T-helper 2 cell treated with Interferon-gamma antibody and Interleukin-4, amounts not matched to agents 5 μg/mL and 100 μg/mL, for 36 hours (primary cell): ENCODE measurements at places on chromosomes 3 and 15.

GRCh38 chr15:34790121-34790520 lies 5.2 kb downstream of the ACTC1 start:
- DNase-seq, result no peak

DNA sequence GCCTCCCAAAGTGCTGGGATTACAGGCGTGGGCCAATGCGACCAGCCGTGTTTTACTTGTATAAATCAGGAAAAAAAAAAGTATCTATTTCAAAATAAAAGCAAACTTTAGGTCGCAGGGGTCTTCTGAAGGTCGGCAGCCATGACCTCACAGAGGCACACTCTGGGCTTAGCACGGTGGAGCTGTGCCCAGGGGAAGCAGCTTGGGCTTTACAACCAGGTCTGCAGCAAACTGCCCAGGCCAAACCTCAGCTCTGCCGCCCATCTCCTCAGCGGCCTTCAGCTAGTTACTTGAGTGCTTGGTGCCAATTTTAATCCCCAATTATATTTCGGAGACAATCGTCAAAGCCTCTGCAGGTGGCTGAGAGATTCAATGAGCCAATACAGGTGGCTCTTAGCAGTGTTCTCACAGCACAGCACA lies 30.1 kb downstream of the ZDHHC19 start:
- DNase-seq, result no peak

GRCh38 chr15:63672369-63672768 lies 75.2 kb downstream of the FBXL22 start:
- DNase-seq, result peak; percentile 14

DNA sequence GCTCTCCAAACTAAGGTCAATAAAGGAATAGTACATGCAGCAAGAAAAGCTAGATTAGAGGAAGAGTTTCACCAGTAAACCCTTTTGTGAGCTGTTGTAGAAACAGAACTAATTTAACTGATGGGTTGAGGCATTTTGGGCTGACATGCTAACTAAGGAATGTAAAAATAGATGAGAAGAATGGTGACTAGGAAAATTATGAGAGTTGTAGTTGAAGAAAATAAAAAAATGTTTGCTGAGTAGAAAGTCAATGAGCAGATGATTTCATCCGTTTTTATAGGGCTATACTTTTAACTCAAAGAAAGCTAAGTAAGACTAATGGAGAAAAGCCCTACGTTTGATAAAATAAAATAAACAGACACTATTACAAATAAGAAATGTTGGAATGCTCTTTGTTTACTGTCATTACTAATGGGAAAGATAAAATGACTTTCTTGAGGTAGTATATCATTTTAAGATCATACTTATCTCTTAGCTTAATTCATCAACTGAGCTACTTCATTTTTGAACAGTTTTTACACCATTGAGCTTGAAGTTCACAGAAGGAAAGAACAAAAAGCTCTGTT lies 209.4 kb upstream of the DPH6 start:
- no peak for DNase-seq

GRCh38 chr3:48446043-48446424 lies 503 bp upstream of the ATRIP start:
- no peak for DNase-seq

DNA sequence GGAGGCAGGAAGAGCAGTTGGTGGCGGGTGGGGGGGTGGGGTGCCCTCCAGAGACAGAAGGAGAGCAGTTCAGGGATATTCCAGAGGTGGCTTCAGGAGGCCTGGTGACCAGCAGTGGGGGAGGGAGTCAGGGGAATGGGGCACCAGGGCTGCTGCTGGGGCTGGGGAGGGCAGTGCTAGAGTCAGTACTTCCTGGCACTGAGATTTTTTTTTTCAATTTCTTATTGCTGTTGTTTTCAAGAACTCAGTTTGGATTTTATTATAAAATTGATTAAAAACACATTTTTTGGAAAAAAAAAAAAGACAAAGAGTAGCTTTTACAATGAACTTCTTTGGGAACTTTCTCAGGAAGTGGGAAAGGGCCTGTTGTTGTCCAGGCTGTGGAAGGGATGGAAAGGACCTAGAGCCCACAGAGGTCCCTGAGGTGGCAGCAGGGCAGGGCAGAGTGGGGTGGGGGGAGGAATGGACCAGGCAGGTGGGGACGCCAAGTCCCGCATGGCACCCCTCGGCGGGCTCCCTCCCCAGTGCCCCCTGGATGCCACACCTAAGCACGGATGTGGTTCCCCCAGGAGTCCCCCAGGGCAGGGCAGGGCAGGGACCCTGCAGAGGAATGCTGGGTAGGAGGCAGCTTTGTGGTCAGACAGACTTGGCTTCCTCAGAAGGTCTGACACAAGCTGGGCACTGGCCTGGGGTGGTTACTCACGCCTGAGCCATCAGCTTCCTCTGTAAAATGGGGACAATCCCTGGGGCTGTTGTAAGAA lies 8.5 kb upstream of the ANPEP start:
- DNase-seq, result no peak

DNA sequence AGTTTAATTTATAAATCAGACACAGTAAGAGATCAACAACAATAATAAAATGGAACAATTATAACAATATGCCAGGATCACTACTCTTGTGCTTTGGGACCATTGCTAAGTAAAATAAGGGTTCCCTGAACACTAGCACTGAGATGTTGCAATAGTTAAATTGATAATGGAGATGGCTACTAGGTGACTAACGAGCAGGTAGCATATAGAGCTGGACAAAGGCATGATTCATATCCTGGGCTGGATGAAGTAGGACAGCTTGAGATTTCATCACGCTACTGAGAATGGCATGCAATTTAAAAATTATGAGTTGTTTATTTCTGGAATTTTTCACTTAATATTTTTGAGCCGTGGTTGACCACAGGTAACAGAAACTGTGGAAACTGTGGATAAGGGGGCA lies 20.7 kb upstream of the MYZAP start:
- no peak for DNase-seq

GRCh38 chr15:40702077-40702476 lies 7.1 kb downstream of the RAD51 start:
- DNase-seq, result no peak

DNA sequence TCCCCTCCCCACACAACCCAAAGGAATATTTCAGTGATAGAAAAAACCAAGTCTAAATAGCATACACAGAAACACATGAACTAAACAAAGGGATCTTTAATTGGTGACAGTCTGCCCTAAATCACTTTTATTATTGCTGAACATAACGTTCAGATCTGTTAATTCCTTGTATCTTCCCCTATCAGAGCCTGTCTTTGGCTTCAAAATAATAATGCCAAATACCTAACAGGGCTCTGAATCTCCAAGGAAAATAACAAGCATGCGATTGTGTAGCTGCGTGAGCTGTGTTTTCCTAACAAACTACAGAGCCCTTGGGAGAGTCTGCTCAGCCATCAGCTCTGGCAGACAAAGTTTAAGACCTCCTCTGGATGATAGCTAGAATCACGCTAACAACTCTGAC lies 1010.1 kb downstream of the ROBO1 start:
- DNase-seq, result no peak

DNA sequence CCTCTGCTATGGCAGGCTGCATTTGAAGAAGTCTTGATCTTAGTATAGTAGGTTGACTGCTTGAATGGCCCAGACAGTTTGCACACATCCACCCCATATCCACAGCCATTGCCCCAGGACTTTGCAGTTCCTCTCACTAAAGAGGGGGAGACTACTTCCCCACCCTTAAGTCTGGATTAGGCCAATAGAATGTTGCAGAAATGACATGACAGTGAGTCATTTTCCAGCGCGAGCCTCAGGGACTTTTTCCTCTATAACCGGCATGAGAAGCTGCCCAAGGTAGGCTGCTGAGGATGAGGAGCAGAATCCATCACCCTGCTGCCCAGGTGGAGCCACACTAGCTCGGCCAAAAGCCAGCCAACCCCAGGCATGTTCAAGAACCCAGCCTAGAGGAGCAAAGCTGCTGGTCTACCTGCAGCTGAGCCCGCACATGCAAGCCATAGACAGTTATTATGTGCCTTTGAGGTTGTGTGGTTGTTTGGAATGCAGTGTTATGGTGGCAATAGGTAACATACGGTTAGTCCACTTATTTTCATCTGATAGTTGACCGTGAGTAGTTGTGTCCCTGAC lies 113.9 kb downstream of the TLE3 start:
- no peak for DNase-seq

DNA sequence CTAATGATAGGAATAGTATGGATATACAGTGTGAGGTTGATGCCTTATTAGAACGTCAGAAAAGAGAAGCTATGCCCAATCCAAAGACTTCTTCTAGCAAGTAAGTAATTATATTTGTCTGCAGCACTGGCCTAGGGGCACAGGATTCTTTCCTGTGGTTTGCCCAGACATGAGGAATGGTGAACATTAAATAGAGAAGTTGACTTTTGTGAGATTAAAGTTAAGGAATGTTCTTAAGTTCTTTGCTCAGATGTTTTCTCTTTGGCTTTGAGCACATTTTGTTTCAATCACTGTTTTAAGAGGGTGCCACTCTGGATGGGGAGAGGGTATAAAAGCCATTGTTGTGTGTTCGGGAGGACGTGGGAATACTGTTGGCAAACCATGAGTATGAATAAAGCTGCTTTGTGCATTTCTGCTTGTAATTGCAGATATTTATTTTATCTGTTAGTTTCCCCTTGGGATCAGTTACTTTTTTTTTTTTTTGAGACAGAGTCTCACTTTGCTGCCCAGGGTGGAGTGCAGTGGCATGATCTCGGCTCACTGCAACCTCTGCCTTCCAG lies 8.3 kb downstream of the KIF23 start:
- DNase-seq, result no peak

- DNase-seq, result no peak
Measured at GRCh38 chr3:113405180-113405579, 36.1 kb downstream of the CFAP44 start.

GRCh38 chr15:69668039-69668705 lies 215.6 kb downstream of the RPLP1 start:
- no peak for DNase-seq

- no peak for DNase-seq
Measured at GRCh38 chr3:107446706-107447105, 69.5 kb downstream of the CCDC54 start.

DNA sequence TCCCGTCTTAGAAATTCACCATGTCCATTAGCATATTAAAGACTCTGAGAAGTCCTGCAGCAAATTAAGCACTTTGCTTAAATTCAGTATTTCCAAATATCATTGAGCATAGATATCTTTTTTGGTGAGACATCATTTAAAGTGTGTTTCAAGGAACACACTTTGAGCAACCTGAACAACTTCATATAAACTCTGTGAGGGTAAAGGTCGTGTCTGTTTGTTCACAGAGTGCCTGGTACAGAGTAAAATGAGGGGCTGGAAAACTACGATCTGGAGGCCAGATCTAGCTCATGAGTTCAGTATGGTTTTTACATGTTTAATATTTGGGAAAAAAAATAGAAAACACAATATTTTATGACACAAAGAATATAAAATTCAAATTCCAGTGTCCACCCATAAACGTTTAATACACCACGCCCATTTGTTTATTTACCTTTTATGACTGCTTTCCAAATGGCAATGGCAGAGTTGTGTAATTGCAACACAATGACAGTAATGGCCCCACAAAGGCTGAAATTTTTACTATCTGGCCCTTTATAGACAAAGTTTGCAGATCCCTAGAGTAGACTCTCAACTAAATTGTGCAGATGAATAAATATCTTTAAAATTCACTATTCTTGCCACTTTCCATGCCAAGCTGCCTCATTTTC lies 67.4 kb downstream of the SNTN start:
- DNase-seq, result no peak

DNA sequence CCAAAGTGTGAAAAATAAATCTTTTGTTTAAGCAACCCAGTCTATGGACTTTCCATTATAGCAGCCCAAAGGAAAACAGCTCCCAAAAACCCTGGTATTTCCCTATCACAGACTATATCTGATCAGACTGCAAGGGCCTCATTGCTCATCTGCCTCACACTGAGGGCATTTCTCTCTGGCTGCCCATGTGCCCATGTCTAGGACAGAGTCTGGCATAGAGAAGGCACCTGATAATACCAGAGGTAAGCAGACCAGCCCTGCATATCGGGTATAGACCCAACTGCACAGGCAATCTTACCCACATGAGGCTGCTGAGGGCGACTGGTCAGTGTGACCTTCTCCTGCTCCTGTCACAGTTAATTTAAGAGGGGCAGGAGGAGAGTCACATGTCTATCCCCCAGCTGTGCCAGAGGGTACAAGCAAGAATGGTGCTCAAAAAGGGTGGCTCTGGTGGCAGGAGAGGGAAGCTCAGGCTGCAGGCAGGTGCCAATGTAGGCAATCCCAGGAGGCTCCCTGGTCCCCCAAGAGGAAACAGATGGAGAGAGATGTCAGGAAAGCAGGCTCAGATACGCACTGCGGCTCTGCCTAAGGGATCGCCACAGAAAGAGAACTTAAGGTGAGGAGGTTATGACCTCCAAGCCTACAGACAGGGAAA lies 3.1 kb downstream of the CSRNP1 start:
- no peak for DNase-seq

GRCh38 chr3:51257870-51258269 lies 127.2 kb upstream of the MANF start:
- DNase-seq, result no peak

DNA sequence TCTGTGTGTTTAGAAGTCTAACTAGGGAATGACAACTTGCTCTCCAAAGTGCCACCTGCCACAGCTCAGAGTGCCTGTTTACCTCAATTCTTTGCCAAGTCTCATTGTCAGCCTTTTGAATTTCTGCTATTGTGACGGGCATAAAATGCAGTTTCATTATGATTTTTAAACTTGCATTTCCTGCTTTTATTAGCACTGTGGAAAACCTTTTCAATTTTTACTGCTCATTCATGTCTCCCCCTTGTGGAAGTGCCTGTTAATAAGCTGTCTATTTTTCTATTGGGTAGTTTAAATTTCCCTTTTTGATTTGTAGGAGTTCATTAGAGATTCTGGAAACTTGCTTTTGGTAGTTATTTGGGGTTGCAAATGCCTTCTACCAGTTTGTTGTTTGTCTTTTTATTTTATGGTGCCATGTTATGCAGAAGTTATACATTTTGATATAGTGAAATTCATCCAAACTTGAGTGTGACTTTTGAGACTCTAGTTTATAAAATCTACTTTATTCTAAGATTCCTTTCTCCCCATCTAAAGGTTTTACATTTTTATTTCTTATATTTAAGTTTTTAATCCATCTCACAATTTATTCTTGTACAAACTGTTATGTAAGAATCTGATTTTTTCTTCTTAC lies 53.9 kb upstream of the FRMD4B start:
- DNase-seq, result no peak

DNA sequence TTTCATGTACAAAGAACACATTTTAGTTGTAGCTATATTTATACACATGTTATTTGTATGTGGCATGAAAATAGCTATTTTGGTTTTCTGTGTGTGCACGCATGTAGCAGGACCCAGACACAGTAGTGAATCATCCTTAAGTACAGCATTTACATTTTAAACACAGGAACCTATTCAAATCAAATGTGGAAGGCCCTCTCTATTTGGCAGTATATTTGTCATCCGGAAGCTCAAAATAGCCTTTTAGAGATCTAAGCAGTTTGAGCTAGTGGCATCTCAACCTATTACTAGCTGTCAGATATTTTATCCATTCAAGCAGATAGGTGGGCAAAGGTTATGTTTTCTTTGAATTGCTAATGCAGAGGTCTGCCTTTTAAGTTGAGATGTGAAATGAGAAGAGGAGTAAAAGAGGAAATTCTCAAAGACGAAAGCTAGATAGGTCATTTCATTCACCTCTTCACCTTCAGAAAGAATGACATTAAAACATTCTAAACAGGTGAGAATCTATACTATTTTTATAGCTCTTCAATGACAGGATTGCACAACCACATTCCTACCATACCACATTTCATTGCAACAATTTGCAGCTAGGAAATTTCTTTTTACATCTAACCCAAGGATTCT lies 46.3 kb upstream of the TIPARP start:
- no peak for DNase-seq

GRCh38 chr3:65888980-65889706 lies 149.6 kb downstream of the MAGI1 start:
- no peak for DNase-seq

- no peak for DNase-seq
Measured at GRCh38 chr15:69612112-69612511, 159.5 kb downstream of the RPLP1 start.
